IMR-90 (cell line): ENCODE measurements at places on chromosomes 3 and 15.

DNA sequence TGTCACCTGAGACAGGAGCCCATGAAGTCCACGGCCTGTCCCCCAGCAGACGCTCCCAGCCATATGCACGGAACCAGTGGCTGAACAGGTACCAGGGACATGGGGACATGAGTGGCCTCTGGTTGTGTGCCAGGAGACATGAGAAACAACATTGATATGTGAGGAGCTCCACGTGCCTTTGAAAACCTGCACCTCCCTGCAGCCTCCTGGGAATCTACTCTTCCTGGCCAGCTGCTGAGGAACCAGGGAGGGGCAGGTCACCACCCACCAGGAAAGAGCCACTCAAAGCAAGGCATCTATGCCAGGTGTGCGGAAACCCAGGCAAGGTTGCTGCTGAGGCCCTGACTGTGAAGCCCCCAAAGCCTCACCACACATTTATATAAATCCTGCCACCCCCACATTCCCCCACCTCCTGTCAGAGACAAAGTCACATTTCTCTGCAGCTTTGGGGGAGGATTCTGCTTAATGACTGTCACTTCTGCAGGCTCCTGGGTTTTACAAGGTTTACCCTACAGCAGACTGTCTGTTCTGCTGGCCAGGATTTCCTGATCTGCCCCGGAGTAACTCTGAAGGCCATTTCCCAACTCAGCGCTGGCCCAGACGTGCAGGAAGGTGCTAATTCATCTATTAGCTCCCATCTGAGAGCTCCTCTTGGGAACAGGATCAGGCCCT, 110.8 kb downstream of the ADCY5 start:
- DNase-seq, result no peak

GRCh38 chr3:156253150-156253549, 132.8 kb downstream of the KCNAB1 start:
- DNase-seq, result no peak

- DNase-seq, result no peak
Observed at GRCh38 chr3:100424261-100424660, 22.9 kb downstream of the LNP1 start.

GRCh38 chr15:68373028-68373427, 58.9 kb downstream of the ITGA11 start:
- no peak for DNase-seq

DNA sequence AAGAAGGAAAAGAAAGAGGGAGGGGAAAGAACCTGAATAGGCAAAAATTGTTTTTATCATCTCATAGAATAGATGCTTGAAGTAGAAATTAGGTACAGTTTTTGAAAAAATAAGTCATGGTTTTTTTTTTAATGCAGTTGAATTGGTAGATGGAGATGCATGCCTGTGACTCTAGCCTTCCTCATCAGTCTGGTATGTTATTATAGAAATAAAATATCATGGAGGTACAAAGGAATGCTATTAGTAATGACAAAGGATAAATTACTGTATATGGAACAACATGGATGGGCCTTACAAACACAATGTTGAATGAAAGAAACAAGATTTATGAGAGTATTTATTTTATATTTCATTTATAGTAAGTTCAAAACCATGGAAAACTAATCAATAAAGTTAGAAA, 162.4 kb upstream of the GALNT15 start:
- peak; percentile 88 for DNase-seq

GRCh38 chr3:14203521-14204079, 25.0 kb downstream of the LSM3 start:
- peak; percentile 87 for DNase-seq
